Naive thymus-derived CD4-positive, alpha-beta T cell (primary cell): ENCODE measurements at places on chromosomes 5 and 9.

- DNase-seq: no peak
- H3K27me3 ChIP-seq: no peaks in the 10 kb centered on the region
- H3K27ac ChIP-seq: no peak overlapping the region
- no peak overlapping the region for H3K4me3 ChIP-seq
These were observed 18.1 kb upstream of the RGMB start for GRCh38 chr5:98755406-98755805.

DNA sequence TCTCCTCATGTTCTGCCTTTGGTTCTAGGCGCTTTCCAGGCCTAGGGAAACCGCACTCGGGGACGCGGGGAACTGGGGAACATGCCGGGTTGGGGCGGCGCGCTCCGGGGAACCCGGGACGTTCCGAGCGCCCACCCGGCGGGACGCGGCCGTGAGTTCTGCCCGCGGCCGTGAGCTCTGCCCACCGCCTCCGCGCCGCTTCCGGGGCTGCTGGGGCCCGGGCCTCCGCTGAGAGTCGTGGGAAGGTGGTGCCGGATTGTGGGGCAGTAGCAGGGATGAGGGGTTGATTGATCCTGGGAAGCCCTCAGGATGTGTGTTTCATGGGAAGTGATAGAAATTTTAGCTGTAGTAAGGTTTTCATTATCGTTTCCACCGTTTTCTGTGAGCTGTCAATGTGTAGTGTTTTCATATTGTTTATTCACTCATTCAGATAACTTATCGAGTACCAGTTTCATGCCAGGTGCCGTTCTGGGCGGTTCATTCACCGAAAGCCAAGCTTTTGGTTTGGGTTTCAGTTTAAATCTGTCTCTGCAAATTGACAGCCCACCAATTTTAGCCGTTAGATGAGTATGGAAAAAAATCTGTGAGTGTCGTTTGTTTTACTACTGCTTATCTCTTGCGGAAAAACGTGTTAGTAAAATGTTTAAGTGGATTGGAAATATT lies 657 bp downstream of the MTRR start:
- no peak for DNase-seq
- peaks cover 39% of the 10 kb centered on the region for H3K4me1 ChIP-seq
- peak overlapping the region; percentile 87 for H3K27ac ChIP-seq
- no peaks in the 10 kb centered on the region for H3K27me3 ChIP-seq

GRCh38 chr5:124747791-124748686 lies 1.6 kb upstream of the ZNF608 start:
- no peaks in the 10 kb centered on the region for H3K27me3 ChIP-seq
- no peak overlapping the region for H3K27ac ChIP-seq
- no peaks in the 10 kb centered on the region for H3K4me1 ChIP-seq
- no peak overlapping the region for H3K4me3 ChIP-seq

GRCh38 chr9:68522131-68522530 lies 18.6 kb downstream of the TMEM252 start:
- no peak overlapping the region for H3K27ac ChIP-seq
- no peak overlapping the region for H3K4me3 ChIP-seq
- H3K4me1 ChIP-seq: no peaks in the 10 kb centered on the region
- H3K27me3 ChIP-seq: no peaks in the 10 kb centered on the region

DNA sequence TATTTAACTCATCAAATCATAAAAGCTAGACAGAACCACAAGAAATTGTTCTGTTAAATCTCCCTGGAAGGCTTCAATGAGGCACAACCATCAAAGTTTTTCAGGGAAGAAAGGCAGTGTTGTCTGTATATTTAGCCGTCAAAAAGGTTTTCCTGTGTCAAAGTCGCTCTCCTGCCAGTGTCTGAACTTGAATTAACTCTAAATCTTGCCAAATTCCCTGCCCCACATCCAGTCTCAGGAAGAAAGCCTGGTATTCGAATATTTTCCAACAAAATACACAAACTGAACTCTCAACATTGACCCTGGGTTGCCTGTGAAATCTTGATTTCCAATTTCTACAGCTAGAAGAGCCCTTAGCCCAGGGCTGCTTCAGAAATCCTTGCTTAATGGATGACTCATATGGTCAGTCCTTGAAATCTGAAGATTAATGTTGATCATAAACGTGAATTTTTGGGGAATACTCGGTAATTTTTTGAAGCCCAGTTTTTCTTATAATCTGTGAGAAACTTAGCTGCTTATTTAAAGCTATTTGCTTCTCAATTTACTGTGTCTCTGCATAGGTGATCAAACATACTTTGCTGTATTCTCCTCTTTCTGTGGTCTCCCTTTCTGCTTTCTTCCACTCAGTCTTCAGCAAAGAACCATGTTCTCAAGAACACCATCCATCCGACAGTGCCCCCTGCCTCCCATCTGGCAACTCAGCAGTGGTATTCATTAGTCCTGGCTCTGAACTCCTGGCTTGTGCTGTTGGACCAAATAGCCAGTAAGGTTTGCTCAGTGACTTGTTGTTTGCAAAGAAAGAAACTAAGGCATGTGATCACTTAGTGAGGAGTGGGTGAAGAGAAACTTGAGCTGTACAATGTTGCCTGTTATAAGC lies 58.9 kb downstream of the NREP start:
- no peaks in the 10 kb centered on the region for H3K27me3 ChIP-seq
- H3K36me3 ChIP-seq: no peaks in the 10 kb centered on the region
- DNase-seq: no peak

- H3K36me3 ChIP-seq: no peaks in the 10 kb centered on the region
- no peak for DNase-seq
- H3K27ac ChIP-seq: no peak overlapping the region
- no peak overlapping the region for H3K4me3 ChIP-seq
These were observed 77.8 kb upstream of the TARS1 start for GRCh38 chr5:33362915-33363314.

GRCh38 chr5:62273687-62274086 lies 32.3 kb upstream of the KIF2A start:
- no peak for DNase-seq
- no peak overlapping the region for H3K27ac ChIP-seq
- H3K4me1 ChIP-seq: peaks cover 5% of the 10 kb centered on the region
- no peak overlapping the region for H3K4me3 ChIP-seq
- no peaks in the 10 kb centered on the region for H3K27me3 ChIP-seq
- H3K36me3 ChIP-seq: no peaks in the 10 kb centered on the region

DNA sequence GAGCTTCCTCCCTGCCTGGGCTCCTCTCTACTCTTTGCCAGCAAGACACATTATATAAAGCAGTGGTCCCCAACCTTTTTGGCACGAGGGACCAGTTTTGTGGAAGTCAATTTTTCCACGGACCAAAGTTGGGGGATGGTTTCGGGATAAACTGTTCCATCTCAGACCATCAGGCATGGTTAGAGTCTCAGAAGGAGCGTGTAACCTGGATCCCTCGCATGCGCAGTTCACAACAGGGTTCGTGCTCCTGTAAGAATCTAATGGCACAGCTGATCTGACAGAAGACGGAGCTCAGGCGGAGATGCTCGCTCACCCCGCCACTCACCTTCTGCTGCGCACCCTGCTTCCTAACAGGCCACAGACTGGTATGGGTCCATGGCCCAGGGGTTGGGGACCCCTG lies 142.8 kb downstream of the LIFR start:
- H3K27me3 ChIP-seq: no peaks in the 10 kb centered on the region
- DNase-seq: no peak
- no peaks in the 10 kb centered on the region for H3K36me3 ChIP-seq

GRCh38 chr5:93789173-93790067 lies 48.0 kb upstream of the POU5F2 start:
- no peak for DNase-seq
- no peak overlapping the region for H3K4me3 ChIP-seq
- H3K36me3 ChIP-seq: peaks cover under 1% of the 10 kb centered on the region
- H3K4me1 ChIP-seq: no peaks in the 10 kb centered on the region

DNA sequence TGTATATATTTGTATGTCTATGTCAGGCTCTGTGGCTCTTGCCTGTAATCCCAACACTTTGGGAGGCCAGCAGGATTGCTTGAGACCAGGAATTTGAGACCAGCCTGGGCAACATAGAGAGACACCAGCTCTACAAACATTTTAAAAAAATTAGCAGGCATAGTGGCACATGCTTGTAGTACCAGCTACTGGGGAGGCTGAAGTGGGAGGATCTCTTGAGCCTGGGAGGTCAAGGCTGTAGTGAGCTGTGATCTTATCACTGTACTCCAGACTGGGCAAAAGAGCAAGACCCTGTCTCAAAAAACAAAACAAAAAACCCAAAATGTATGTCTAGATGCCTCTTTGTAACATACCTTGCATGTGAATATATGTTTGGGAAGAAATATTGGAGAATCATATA lies 15.8 kb downstream of the ARRDC3 start:
- H3K4me1 ChIP-seq: no peaks in the 10 kb centered on the region
- H3K4me3 ChIP-seq: no peak overlapping the region

DNA sequence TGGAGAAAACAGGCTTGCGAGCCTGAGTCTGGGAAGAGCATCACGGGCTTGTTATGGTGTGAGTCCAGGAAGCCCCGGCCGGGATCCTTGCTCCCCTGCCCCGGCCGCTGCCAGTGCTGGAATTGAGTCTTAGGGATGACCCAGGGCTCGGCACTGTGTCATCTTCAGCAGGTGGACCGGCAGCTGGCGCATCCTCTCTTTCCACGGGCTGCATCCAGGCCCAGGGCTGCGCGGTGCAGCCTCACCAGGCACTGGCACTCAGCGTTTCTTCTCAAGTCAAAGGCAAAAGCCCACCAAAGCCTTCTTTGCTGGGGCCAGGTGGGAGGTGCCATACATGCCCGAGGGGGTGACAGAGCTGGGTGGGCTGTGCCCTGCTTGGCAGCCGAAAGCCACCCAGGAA lies 46.6 kb downstream of the COL5A1 start:
- H3K4me3 ChIP-seq: no peak overlapping the region
- H3K27ac ChIP-seq: no peak overlapping the region
- no peaks in the 10 kb centered on the region for H3K4me1 ChIP-seq
- no peak for DNase-seq

DNA sequence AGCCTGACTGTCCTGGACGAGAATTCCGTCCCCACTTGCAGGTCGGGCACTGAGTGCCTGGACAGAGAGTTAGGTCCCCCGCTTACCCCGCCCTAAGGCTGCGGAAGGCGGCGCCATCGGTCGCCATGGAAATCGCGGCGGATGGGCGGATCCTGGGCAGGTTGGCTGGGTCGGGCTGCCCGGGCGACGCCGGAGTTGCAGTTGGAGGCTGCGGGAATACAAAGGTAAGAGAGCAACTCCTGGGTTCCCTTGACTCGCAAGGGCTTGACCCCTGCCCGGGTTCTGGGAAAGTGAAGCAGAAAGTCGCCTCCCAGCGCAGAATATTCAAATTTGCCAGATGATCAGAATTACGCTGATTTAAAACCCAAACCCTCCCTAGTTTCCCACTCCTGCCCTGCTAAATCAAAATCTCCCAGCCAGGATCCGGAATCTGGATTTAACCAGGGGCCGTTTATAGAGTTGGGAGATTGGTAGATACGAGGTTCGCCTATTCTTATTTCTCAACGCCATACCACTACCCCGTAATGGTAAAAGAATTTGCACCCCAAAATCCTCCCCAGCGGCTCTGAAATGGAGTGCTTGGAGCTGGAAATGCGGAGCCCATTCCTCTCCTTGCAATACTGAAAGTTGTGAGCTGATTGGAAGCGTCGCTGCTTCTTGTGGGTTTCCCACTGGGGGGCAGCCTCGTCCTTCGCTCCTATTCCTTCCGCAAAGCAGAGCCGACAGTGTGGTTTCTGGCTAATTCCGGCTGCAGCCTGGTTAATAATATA lies 156.4 kb upstream of the RASEF start:
- H3K4me1 ChIP-seq: no peaks in the 10 kb centered on the region
- H3K27me3 ChIP-seq: no peaks in the 10 kb centered on the region
- H3K36me3 ChIP-seq: no peaks in the 10 kb centered on the region

GRCh38 chr5:98768160-98768959 lies 5.1 kb upstream of the RGMB start:
- peak; percentile 26 for DNase-seq
- peaks cover 6% of the 10 kb centered on the region for H3K27me3 ChIP-seq
- H3K36me3 ChIP-seq: no peaks in the 10 kb centered on the region
- H3K4me1 ChIP-seq: peaks cover 19% of the 10 kb centered on the region
- H3K27ac ChIP-seq: no peak overlapping the region
- peak overlapping the region; percentile 65 for H3K4me3 ChIP-seq

GRCh38 chr5:150616024-150616470 lies 24.4 kb upstream of the SYNPO start:
- H3K4me1 ChIP-seq: no peaks in the 10 kb centered on the region
- H3K36me3 ChIP-seq: no peaks in the 10 kb centered on the region
- H3K27me3 ChIP-seq: no peaks in the 10 kb centered on the region
- H3K27ac ChIP-seq: no peak overlapping the region

DNA sequence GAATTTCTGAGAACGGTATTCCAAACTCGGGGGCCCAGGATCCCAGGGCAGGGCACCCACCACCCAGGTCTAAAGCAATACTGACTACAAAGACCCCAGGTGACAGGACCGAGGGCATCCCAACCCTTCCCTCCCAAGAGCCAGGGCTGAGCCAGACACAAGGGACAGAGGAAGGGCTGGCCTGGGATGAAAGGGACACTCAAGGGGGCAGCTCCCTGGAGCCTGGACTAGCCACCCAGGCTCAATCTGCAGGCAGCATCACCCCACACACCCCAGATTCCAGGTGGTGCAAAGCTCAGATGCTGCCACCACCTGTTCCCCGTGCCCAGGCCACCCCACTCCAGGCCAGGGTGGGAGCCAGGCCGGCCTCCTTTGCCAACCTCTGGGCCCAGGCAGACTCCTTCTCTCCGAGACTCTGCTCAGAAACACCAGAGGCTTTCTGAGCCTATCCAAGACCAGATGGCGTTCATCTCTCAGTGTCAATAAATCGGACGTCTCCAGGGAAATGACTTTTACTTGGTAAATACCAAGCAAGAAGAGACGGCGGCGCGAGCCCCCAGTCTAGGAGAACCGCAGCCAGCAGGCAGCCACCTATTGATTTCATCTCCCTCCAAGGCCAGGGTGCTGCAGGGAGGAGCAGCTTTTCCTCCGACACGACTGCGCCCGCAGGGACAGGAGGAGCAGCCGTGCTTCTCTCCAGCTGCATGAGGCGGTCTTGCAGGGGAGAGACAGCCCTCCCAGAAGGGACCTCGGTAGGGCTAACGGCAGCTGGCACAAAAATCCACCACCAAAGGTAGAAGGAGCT lies 94.1 kb upstream of the ADAMTS2 start:
- DNase-seq: no peak
- H3K27ac ChIP-seq: no peak overlapping the region
- no peaks in the 10 kb centered on the region for H3K27me3 ChIP-seq
- H3K36me3 ChIP-seq: no peaks in the 10 kb centered on the region
- no peaks in the 10 kb centered on the region for H3K4me1 ChIP-seq

DNA sequence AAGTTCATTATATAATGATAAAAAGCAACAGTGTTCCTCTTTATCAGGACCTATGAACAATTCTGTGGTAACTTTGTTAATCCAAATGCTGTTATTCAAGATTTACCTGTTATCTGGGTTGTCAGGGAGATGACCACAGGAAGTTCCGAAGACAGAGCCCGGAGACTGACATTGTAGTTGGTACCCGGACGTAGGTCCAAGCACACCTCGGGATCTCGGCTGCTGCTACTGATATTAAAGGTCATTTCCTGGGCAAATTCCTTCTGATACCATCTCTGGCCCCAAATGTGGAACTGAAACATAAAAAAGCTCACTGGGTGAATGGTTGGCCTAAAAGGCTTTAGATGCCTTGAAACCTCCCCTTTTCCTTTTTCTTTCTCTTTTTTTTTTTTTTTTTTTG lies 96.7 kb downstream of the SUSD1 start:
- no peaks in the 10 kb centered on the region for H3K27me3 ChIP-seq
- peaks cover 10% of the 10 kb centered on the region for H3K4me1 ChIP-seq
- H3K27ac ChIP-seq: no peak overlapping the region
- no peak overlapping the region for H3K4me3 ChIP-seq
